Activated CD4-positive, alpha-beta T cell treated with anti-CD3 and anti-CD28 coated beads, Interleukin-2, amount 50 U/mL, for 48 hours (primary cell): ENCODE measurements at places on chromosomes 7 and 10.

DNA sequence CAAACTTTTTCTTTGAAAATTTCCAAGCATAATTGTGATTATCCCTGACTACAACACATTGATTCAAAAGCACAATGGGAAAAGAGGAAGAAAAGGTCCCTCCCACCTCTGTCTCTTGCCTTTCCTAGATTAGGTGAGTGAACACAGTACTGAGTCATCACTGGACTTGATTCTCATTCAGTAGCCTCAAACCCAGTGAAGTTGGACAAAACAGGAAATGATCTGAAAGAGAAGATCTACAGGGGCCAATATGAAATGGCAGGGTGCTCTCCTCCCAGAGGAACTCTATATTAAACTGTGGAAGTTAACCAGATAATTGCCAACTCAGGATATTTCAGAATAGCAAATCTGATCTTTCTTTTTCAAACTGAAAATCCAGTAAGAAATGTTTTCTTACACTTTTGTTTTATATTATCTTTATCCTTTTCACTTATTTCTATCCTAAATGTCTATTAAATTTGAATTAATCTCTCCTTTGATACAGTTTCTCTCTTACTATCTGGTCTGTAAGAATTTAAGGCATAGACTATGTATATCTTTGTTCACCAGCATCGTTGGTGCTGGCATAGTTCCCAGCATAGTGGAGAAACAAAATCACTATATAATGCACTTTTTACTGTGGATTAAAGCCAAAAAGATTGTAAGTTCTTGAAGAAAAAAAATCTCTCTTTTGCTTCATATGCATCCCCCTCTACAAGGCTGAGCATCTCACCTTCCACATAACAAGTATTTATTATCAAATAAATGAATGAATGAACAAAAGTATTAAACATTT, 41.4 kb upstream of the IKZF1 start:
- no peak for DNase-seq

DNA sequence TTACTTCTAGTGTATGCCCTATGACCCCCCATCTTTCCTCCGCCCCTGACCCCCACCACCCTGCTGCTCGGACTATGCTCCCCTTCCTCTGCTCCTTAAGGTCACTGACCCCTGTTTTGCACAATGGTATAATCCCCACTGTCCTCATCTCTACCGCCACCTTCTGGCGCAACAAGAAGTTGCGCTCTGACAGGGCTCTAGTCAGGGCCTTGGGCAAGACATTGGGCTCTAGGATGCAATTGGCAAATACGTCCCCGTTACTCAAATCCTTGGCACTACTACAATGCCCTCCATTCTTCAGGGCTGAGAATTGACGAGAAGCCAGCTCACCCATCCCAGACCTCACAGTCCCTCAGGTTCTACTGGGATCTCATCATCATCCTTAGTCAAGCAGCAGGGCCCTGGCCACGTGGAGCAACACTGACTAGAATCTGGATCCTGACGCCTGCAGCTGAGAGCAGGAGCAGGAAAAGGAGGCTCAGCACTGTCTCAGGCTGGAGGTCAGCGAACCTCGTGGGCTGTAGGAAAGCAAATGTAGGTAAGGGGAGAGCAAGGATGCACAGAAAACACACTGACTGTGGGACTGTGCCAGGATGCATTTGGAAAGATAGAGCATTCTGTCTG, 10.6 kb downstream of the LRIT2 start:
- peak; percentile 53 for DNase-seq

- DNase-seq, result no peak
Measured at GRCh38 chr7:44306606-44307005, 18.8 kb downstream of the CAMK2B start.

GRCh38 chr10:71083716-71083975, 128.7 kb upstream of the UNC5B start:
- no peak for DNase-seq

- no peak for DNase-seq
Measured at GRCh38 chr10:99809931-99810615, 27.6 kb downstream of the ABCC2 start.
